ENCODE measurements at places on chromosomes 5 and 9.

DNA sequence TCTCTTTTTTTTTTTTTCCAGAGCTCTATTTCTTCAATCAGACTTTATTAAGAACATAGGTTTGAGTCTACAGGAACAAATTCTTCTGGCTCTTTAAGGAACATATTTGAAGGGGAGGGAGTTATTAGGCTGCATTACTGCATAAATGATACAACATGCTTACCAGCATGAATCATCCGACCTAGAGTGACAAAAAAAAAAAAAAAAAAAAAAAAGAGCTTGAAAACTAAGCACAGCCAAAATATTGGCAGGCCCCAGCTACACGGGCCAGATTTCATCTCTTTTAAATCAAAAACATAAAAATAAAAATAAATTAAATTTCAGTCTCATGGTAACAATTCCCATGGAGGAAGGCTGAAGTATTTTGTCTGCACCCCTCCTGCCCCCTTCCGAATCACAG is 26.3 kb downstream of the MSX2 start:
- no peak for DNase-seq

DNA sequence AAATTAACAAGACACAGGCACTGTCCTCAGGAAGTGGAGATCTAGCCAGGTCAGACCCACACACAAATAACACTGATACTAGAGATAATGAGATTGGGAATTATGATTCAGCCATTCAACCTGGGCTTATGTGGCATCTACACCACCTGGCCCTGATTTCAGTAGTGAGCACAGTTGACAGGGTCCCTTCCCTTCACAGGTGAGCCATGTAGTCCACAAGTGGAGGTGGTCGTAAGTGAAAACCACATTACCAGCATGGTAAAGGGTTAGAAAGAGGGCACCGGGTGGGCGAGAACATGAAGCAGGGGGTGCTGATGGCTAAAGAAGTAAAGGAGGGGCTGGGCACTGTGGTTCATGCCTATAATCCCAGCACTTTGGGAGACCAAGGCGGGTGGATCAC is 48.3 kb upstream of the IL17B start:
- DNase-seq = no peak

- DNase-seq = no peak
These were observed 12.8 kb downstream of the CRAT start for GRCh38 chr9:129097671-129098306.

- DNase-seq = no peak
These were observed 72.6 kb downstream of the MYO10 start for GRCh38 chr5:16863469-16863946.

DNA sequence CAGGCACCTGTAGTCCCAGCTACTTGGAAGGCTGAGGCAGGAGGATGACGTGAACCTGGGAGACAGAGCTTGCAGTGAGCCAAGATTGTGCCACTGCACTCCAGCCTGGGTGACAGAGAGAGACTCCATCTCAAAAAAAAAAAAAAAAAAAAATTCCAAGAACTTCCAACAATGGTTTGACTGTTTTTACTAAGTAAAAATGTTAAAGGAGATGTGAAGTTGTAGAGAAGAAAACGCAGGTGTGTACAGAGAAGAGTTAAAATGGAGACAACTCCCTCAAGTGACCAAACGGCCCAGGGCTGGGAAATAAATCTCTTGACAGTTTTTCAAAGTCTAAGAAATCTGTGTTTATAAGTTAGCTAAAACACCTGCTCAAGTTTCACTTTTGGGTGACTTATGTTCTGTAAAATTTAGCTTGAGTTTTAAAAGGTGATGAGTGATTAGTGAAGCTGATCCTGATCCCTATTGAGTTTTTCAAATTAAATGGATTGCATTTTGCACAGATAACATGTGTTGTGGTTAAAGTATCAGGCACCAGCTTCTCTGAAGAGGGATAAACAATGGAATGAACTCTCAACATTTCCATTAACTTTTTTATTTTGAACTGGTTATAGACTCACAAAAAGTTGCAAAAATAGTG is 255.2 kb upstream of the CD180 start:
- no peak for DNase-seq

DNA sequence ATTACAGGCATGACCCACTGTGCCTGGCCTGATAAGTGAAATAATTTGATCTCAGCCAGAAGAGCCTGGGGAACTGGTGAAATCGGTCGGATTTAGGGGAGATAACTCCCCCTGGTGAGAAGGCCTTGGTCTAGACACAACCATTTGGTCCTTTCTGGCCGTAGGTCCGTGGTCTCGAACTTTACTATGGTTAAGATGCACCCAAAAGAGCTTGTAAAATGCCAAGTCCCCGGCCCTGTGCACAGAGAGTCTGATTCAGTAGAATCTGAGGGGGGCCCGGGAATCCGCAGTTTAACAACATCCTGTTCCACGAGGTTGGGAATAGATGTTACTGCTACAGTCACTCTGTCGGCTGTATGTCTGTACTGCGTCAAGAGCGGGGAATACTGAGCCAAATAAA is 140.7 kb downstream of the C9orf50 start:
- DNase-seq = no peak

GRCh38 chr5:38795986-38796741 is 49.6 kb upstream of the OSMR start:
- DNase-seq = no peak

GRCh38 chr5:92390657-92391056 is 1007.5 kb upstream of the ARRDC3 start:
- DNase-seq = no peak

GRCh38 chr9:94901019-94901363 is 174.5 kb downstream of the AOPEP start:
- no peak for DNase-seq

- DNase-seq = no peak
These were observed 15.7 kb downstream of the PNPLA7 start for GRCh38 chr9:137534256-137535119.

DNA sequence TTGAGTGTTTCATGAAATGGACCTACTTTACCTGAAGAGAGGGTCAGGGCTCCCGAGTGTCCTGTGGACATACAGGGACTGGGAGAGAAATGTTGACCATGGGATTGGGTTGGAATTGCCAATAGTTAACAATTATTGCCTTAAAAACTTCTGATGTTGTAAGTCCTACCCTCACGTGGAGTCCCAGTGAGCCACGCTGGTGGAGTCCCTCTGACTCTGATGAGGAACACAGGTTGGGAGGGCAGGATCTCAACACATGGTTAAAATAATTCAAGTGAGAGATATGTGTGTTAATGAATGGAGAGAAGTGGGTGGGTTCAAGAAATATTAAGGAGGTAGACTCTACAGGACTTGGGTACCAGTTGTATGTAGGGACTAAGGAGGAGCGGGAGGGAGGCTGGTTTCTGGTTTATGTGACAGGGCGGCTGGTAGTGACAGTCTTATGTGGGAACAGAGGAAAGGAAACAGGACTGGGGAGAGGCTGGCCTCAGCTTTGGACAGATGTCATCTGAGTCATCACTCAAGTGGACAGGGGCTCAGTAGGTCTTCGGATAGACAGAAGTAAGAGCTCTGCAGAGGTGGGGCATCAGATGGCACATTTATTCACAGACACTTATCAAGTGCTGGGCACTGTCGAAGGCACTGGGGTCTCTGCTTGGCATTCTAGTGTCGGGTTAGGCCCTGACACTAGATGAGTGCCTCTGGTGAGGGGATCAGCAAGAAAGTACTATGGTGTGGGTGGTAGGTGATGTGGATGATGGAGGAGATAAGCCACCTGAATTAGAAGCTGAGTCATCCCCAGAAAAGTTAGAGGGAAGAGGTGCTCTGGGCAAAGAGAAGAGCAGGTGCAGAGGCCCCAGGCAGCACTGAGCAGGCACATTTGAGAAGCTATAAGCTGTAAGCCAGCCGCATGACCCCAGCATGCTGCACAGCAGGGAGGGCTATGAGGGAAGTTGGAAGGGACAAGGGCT is 27.2 kb downstream of the MAML1 start:
- no peak for DNase-seq

DNA sequence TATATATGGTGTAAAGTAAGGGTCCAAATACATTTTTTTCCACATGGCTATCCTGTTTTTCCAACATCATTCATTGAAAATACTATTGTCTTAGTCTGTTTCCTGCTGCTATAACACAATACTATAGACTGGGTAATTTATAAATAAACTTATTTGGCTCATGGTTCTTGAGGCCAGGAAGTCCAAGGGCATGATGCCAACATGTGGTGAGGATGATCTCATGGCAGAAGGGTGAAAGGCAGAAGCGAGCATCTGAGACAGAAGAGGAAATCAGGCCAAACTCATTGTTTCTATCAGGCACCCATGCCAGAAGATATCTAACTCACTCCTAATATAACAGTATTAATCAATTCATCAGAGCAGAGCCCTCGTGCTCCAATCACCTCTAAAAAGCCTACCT is 42.6 kb downstream of the ANKRD55 start:
- DNase-seq = no peak

- DNase-seq = no peak
These were observed 28.1 kb downstream of the DAPK1 start for GRCh38 chr9:87525546-87526303.

All from epithelial cell of proximal tubule (primary cell).